ENCODE measurements at places on chromosomes 5 and 9. TPM values are rescaled to one million over a fixed set of nuclear protein-coding genes. Genes with fewer than 3 reads are reported as not detected.

Gene IL4
- polyA plus RNA-seq, result 0.84 TPM

Gene INSL4
- not detected for polyA plus RNA-seq

Gene CCDC187
- 2.5 TPM for polyA plus RNA-seq

Gene QRFP
- 0.31 TPM for polyA plus RNA-seq

Gene GPR151
- polyA plus RNA-seq, result not detected

Gene CLTB
- polyA plus RNA-seq, result 41.0 TPM

Gene RAD17
- polyA plus RNA-seq, result 39.3 TPM

Gene SMIM33
- polyA plus RNA-seq, result 0.06 TPM

Gene ARHGEF37
- 6.0 TPM for polyA plus RNA-seq

Gene PCDHB16
- 7.2 TPM for polyA plus RNA-seq

Gene OR1N1
- polyA plus RNA-seq, result not detected

Gene PTPRD
- 158 TPM for polyA plus RNA-seq

Gene NREP
- 1,027 TPM for polyA plus RNA-seq

Gene MYORG
- polyA plus RNA-seq, result 3.9 TPM

Gene AQP7
- polyA plus RNA-seq, result 5.1 TPM

Gene SPOCK1
- 0.46 TPM for polyA plus RNA-seq

Gene SPINK4
- not detected for polyA plus RNA-seq

Gene NFIB
- polyA plus RNA-seq, result 114 TPM

Gene PCDHGC4
- polyA plus RNA-seq, result 1.8 TPM

Gene GCNT4
- 0.93 TPM for polyA plus RNA-seq

Gene GZMA
- polyA plus RNA-seq, result 1.8 TPM

Gene DOLPP1
- 15.6 TPM for polyA plus RNA-seq

Gene HTR1A
- 0.35 TPM for polyA plus RNA-seq

Gene CEL
- 2.4 TPM for polyA plus RNA-seq

Gene ENTPD8
- 0.40 TPM for polyA plus RNA-seq

Gene AIF1L
- 41.1 TPM for polyA plus RNA-seq

Gene CCNI2
- polyA plus RNA-seq, result 2.5 TPM

Gene TAF1L
- polyA plus RNA-seq, result 0.11 TPM

Gene CMBL
- 24.3 TPM for polyA plus RNA-seq

Gene PCDHA1
- 0.14 TPM for polyA plus RNA-seq

Gene CARTPT
- polyA plus RNA-seq, result not detected
